ENCODE measurements at places on chromosomes 12 and 14. TPM values are rescaled to one million over a fixed set of nuclear protein-coding genes. Genes with fewer than 3 reads are reported as not detected.

The PPM1H gene
- 9.2 TPM for total RNA-seq

The RPL10L gene
- not detected for total RNA-seq

The TBC1D30 gene
- 0.26 TPM for total RNA-seq

The OR4N5 gene
- total RNA-seq, result not detected

The ATN1 gene
- 6.6 TPM for total RNA-seq

The PPP1R36 gene
- total RNA-seq, result 0.69 TPM

The PRORP gene
- 35.5 TPM for total RNA-seq

The C14orf132 gene
- 9.5 TPM for total RNA-seq
